ENCODE measurements at places on chromosomes 13 and 19.

- DNase-seq, result no peak
These were observed 68.1 kb upstream of the SLC10A2 start for GRCh38 chr13:103134271-103134670.

DNA sequence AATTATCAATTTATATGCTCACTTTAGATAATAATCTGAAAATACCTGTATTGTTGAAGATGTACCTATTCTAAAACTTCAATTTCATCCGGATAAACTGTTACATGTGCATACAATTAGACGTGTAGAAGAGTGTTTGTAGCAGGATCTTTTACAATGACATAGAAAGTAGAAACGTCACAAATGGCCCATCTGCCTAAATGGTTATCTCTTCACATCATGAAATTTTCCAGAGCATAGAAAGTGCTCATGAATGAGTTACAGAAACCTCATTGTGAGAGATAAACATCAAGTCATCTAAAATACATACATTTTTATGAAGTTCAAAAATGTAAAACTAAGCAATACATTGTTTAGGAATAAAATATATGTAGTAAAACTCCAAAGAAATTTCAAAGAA lies 607.4 kb downstream of the GPC6 start:
- DNase-seq, result no peak

DNA sequence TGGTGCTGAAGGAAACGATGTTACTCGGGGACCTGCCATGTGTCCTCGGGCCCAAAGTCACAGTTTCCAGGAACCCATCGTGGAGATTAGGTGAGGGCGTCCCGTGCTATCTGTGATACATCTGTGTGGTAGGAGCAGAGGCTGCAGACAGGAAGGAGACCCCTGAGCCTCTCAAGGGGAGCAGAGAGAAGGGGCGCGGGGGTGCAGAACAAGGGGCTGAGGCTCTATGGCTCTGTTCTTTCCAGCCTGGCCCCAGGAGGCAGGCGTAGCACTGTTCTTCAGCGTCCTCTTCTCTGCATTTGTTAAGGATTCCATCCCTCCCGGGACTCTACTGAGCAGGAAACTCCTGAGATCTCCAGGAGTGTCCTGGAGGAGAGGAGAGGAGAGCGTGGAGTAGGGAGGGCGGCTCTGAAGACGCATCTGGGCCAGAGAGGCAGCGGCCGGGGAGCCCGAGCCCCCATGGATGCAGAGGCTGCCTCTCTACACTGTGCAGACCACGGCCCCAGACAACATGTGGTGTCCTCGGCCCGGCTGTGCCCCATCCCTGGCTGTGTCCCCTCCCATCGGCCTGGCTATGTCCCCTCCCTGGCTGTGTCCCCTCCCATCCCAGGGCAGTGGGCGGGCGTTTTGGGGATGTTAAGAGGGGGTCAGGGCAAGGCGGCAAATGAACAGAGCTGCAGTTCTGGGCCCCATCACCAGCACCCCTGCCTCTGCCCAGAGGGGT lies 118.0 kb downstream of the ATP11A start:
- DNase-seq, result no peak

- no peak for DNase-seq
These were observed 85.8 kb downstream of the ZC3H13 start for GRCh38 chr13:45966715-45967114.

GRCh38 chr19:15381864-15382263 lies 2.3 kb upstream of the AKAP8 start:
- no peak for DNase-seq

- DNase-seq, result no peak
These were observed 58.6 kb upstream of the WASF3 start for GRCh38 chr13:26498656-26499601.

DNA sequence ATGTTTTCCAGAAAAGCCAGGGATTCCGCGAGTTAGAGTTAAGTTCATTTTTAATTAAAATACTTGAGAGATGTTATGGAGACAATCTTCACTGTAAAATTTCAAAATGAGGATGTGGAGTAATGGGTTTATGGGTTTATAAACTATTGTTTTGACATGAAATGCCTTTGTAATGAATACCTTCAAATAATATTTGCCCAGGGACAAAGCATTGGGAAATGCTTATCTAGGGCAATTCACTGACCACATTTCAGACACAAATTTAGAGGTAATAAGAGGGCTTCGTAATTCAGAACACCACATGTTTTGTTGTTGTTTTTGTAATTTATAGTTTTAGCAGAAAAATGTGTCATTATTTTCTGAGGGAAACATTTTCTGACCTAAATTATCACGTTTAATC lies 241.1 kb upstream of the ATXN8OS start:
- DNase-seq, result no peak

GRCh38 chr19:47545061-47545948 lies 27.6 kb downstream of the ZNF541 start:
- DNase-seq, result no peak

- peak; percentile 64 for DNase-seq
These were observed at the start of gene NR2C2AP for GRCh38 chr19:19203012-19203856. TSS of gene NR2C2AP (minus strand) at chr19:19203414. CDS start at chr19:19203060, 354 bp downstream.

DNA sequence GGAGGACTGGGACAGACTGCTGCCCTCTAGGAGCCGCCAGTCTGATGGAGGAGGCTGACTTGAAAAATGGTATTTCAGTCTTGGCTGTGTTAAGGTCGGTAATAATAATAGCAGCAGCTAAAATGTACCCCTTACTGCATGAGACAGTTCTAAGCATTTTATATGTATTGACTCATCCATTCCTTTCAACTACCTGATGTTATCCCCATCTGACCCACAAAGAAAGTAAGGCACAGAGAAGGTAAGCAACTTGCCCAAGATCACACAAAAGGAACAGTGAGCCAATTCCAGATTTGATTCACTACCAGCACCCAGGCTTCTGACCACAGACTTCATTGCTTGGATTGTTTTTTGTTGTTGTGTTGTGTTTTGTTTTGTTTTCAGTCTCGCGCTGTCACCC lies 4.0 kb downstream of the NCAN start:
- no peak for DNase-seq

DNA sequence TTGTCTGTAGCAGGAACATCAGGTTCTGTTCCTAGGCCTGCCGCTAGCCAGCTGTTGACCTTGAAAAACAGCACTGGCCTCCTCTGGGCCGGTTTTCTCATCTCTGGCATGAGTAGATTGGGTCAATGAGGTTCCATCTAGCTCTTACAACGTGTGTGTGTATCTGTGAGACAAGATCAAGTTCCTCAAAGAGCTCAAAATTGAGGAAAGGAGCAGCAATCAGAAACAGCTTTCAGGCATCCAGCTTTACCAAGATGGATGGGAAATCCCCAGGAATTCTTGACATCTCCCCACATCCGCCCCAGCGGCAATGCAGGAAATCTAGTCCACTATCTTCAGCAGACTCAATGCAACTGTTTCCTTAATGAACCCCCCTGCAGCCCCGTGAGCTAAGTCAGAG lies 4.9 kb downstream of the FLT1 start:
- DNase-seq, result no peak

- DNase-seq, result peak; percentile 66
These were observed 12.7 kb upstream of the SLC44A2 start for GRCh38 chr19:10612499-10613119.

DNA sequence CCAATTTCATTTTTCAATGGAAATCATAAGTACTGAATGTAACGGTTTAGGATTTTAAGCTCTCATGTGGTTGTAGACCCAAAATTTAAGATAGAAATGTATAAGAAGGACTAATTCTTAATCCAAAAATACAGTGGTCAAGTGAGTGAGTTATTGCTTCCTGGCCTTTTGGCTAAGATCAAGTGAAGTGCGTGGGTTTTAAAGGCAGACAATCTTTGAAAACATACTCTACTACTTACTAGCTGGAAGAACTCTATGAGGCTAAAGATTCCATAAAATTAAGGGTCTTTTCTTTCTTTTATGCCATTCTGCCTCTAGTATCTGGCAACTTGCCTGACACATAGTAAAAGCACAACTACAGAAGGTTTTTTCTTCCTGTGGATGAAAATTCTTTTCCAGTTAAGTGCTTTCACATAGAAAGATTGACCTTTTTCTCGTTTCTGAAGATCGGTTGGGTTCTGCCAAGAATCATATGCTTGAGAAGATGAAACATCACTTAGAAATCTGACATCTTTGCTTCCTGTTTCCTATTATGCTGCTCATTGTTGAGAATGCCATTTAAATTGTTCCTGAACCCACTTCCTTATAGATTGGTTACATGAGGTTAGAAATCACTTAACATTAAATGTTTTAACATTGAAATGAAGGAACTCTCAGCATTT lies 26.4 kb upstream of the SCEL start:
- no peak for DNase-seq

DNA sequence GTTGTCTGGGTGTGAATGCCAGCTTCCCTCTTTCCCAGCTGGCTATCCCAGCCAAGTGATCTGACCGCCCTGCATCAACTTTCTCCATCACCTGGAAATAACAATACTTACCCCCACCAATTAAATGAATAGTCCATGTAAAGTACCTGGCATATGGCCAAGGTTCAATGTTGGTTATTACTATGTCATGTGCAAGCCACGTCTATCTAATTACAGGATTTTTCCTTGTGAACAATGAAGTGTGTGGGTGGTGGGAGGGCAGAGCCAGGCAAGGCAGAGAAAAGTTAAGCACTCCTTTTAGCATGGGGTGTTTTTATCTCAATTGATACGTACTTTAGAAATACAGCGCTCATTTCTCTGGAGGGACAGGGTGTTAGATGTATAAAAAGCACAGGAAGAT lies 121.1 kb downstream of the NHLRC3 start:
- no peak for DNase-seq

GRCh38 chr13:42970824-42971690 lies 21.0 kb downstream of the EPSTI1 start:
- DNase-seq, result no peak

- no peak for DNase-seq
These were observed 29.9 kb downstream of the EFNA2 start for GRCh38 chr19:1315470-1316166.
